ENCODE measurements at places on chromosomes 1 and 21. TPM values are rescaled to one million over a fixed set of nuclear protein-coding genes. Genes with fewer than 3 reads are reported as not detected.
A peak's percentile ranks its signal among the peaks of the same experiment; 100 is the strongest.

DNA sequence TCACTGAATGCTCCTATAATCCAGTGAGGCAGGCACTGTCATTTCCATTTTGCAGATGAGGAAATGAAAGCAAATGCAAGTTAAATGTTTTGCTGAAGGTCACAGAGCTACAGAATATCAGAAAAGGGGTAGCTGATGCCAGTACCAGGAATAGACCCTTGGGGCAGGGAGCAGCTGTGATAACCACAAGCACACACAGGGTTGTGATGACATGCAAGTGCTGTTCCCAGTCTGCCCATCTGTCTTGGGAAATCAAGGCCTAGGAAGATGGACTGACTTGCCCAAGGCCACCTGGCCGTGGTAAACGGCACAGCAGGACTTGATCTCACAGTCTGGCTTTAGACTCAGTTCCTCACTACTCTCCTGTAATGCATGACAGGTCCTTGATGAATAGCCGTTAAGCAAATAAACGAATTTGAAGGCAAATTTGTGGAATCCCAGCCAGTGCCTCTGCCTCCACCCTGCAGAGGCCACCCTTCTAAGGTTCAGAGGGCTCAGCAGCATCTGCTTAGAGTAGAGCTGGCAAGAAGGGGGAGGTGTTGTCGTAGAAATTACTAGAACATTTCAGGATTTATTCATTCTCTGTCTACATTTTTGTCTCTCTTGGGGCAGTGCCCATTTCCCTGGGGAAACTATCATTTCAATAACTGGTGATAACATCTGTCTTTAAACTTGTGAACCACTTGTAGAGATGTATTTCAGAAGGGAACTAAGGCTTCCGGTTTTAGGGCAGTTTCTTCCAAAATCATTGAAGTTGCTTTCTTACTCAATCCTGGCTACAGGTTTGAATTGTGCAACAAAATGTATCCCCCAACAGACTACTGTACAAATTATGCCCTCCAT, 53.2 kb upstream of the MRPS6 start:
- peak; percentile 58 for DNase-seq

The LCE3E gene
- polyA plus RNA-seq: not detected

- no peak for DNase-seq
These were observed 167.1 kb upstream of the GJB5 start for GRCh38 chr1:34587761-34588160.

DNA sequence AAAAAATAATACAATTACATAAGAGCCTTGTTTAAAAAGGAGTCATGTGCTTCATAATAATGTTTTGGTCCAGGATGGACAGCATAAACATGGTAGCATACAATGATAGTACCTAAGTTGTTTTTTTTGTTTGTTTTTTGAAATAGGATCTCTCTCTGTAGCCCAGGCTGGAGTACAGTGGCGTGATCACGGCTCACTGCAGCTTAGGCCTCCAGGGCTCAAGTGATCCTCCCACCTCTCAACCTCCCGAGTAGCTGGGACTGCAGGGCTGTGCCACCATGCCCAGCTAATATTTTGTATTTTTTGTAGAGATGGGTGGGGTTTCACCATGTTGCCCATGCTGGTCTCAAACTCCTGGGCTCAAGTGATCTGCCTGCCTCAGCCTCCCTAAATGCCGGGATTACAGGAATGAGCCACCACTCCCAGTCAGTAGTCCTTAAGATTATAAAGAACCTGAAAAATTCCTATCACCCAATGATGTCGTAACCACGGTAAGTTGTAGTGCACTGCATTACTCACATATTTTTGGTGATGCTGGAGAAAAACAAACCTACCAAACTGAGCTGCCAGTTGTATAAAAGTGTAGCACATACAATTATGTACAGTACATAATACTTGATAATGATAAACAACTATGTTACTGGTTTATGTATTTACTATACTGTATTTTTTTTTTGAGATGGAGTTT, 22.4 kb upstream of the RCOR3 start:
- no peak for DNase-seq

- no peak for DNase-seq
These were observed 22.5 kb upstream of the KHDRBS1 start for GRCh38 chr1:31991182-31991581.

The GJA4 gene
- polyA plus RNA-seq: not detected

DNA sequence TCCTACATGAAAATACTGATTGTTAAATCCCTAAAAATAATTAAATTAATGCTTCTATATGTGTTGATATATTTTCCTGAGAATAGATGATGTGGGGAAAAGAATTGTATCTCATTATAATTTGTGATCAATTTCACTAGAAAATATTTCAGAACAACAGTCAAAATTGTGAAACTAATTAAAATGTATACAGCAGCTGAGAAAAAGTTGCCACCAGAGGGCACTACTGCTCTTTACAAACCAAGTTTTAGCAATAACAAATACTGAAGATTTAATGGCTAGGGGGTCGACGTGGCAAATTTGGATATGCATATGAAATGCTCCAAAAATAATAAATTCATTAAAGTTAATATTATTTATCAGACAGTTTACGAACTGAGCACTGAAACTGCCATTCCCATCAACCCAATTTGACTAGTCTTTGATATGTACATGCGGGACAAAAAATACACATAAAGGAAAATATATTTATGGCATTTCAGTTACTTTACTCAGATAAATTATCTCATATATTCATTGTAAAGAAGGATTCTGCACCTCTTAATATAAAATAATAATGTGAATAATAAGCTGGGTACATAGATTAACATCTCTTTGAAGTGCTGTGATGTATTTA, 96.3 kb upstream of the TMPRSS15 start:
- DNase-seq: peak; percentile 42

- DNase-seq: no peak
These were observed 1.8 kb upstream of the LHX9 start for GRCh38 chr1:197915260-197915861.

- no peak for DNase-seq
These were observed 25.6 kb downstream of the SLC26A9 start for GRCh38 chr1:205917466-205918238.

DNA sequence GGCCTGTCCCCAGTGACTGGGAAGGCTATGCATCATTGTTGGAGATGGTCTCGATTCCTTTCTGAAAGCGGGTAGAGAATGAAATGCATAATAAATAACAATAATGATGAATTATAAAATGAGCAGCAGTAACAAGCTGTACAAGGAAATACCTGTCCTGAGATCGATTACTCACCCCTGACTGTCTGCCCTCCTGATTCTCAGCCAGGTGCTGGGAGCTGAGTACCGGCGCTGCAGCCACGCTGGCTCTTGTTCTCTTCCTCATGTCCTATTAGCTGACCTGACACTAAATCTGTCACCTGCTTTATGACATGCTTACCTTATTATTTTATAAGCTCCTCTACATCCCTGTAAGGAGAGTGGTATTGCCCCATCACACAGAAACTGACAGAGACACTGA, 3.4 kb downstream of the AGPAT3 start:
- no peak for DNase-seq

- no peak for DNase-seq
These were observed 146.0 kb upstream of the JUN start for GRCh38 chr1:58929671-58930325.

GRCh38 chr21:36451506-36451905, 28.4 kb downstream of the CLDN14 start:
- DNase-seq: no peak

- no peak for DNase-seq
These were observed 132.3 kb downstream of the TOMM20 start for GRCh38 chr1:234996245-234996757.

DNA sequence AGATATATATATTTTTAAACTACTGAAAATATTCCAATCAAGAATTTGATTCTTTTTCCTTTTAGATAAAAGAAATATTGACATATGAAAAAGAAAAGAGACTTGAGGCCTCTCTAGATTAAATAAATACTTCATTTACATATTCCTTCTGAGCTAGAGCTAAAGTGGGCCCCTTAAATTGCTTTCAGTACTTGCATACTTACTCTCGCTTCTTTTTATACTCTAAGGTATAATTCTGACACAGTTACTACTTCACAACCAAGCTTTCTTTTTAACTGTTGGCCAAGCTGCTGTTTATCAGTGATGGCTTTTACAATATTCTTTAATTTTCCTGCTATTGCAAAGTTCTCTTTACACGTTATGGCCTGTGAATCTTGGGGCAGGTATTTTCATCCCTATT, 24.6 kb downstream of the EXTL2 start:
- DNase-seq: no peak

The ZBTB8A gene
- not detected for polyA plus RNA-seq

The LRRC53 gene
- polyA plus RNA-seq: not detected

DNA sequence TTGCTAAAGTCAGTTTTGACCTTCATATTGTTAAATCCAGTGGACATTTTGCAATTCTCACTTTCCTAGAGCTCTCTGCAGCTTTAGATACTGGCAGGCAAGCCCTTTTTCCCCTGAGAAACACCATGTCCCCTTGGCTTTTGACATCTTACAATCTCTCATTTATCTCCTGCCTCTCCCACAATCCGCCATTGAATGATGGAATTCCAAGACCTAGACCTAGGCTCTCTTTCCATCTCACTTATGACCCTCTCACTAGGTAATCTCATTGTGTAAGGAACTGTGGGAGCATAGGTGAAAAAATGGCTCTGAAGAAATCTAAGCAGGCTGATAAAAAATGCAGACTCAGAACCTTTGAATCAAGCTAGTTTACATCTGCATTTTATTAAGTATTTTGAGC, 2.0 kb downstream of the KYAT3 start:
- DNase-seq: no peak

DNA sequence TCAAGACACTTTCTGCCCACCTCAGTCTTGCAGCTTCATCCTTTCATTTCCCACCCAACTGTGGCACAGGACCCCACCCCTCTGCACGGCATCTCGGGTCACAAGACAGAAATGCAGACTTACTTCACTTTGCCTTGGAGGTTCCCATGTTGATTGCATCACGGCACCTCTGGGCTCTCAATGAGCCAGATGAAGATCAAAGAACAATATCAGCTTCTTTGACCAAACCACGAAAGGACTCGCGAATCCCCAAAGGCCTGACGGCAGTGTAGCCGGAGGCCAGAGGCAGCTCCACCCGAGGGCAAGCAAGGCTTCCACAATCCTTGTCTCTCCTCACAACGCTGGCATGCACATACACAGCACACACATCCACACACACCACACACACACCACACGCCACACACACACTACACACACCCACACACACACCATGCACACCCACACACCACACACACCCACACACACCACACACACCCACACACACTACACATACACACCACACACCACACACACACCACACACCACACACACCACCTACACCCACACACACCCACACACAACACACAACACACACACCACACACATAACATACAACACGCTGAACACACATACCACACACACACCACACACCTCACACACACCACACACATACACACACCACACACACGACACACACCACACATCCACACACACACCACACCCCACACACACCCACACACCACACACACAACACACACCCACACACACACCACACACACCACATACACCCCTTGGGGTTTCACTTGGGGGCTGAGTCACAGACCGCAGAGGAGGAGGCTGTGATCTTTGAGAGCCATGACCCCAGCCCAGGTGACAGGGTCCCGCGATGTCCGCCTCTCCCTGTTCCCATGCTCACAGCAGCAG, 35.8 kb downstream of the UBASH3A start:
- DNase-seq: no peak

The MATN1 gene
- polyA plus RNA-seq: 0.21 TPM

- no peak for DNase-seq
These were observed 58.9 kb downstream of the FBXO2 start for GRCh38 chr1:11595285-11595684.

DNA sequence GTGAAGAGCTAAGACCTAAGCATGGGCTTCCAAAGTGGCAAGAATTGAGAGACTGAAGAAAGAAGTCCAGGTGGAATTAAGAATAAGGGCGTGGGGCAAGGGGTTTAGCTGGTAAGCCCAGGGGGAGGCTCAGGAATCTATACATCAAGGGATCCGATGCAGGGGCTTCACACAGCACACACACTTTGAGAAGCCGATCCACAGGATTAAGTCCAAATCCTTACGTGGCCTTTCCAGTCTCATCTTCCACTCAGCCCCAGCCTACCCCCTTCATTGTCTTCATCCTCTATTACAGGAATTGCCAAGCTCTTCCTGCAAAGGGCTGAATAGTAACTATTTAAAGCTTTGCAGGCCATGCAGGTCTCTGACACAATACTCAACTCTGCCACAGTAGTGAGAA, 101.3 kb downstream of the TGFBR3 start:
- DNase-seq: no peak

GRCh38 chr1:29082519-29082918, 41.2 kb downstream of the TMEM200B start:
- DNase-seq: no peak

DNA sequence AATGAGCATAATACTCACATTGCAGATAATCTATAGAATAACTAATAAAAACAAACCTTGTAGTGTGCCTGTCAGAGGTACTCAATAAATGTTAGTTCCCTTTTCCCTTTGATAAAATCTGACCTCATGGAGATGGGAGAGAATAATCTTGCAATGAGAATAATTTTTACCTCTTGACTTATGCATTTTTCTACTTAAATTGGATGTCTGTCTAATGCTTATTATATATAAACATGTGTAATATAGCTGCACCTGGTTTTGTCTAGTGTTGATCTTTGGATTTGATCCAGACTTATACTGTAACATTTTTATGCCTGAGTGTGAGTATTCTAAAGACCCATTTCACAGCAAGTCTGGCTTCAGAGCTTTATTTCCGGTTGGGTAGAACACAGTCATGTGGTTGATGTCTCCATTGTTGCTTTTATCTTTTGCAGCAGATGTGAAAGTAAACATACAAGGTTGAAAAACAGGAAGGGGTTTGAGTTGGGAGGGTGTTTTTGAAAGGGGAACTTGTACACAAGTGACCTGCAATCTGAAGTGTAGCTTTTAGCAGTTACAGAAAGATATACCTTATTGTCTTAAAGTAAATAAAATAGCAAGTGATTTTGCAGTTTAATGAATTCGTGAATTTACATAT, 12.4 kb downstream of the EPB41 start:
- peak; percentile 81 for DNase-seq

GRCh38 chr1:87953121-87953520, 624.4 kb downstream of the LMO4 start:
- no peak for DNase-seq

- DNase-seq: no peak
These were observed 22.0 kb upstream of the FAM131C start for GRCh38 chr1:16095447-16095846.

- DNase-seq: peak; percentile 3
These were observed 131.6 kb upstream of the ETV3 start for GRCh38 chr1:157269656-157270375.

DNA sequence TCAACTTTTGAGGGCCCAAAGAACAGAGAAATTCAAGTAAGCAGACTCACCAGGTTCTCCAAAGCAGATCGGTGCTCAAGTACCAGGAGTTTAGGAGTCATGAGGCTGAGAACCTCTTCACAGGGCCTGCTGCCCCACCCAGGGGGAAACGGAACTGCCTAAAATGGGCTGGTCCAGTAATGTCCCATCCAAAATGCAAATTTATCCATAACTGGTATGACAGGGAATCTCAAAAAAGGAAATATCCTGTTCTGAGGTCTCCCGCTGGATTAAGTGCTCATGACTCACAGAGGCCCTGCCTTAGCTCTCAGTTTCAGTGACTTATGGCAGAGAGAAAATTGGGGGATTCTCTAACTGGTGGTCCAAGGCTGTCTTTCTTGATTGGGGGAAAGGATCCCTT, 9.3 kb downstream of the SPRR2G start:
- no peak for DNase-seq

- DNase-seq: peak; percentile 73
These were observed 3.4 kb upstream of the ECE1 start for GRCh38 chr1:21293537-21294265.

Data from naive B cell (primary cell).